Activated CD8-positive, alpha-beta memory T cell treated with anti-CD3 and anti-CD28 coated beads, Interleukin-2, amount 10 ng/mL, durations not matched to agents 7 days and 5 days (primary cell): ENCODE measurements at places on chromosomes 6 and 20. TPM values are rescaled to one million over a fixed set of nuclear protein-coding genes. Genes with fewer than 3 reads are reported as not detected.

DNA sequence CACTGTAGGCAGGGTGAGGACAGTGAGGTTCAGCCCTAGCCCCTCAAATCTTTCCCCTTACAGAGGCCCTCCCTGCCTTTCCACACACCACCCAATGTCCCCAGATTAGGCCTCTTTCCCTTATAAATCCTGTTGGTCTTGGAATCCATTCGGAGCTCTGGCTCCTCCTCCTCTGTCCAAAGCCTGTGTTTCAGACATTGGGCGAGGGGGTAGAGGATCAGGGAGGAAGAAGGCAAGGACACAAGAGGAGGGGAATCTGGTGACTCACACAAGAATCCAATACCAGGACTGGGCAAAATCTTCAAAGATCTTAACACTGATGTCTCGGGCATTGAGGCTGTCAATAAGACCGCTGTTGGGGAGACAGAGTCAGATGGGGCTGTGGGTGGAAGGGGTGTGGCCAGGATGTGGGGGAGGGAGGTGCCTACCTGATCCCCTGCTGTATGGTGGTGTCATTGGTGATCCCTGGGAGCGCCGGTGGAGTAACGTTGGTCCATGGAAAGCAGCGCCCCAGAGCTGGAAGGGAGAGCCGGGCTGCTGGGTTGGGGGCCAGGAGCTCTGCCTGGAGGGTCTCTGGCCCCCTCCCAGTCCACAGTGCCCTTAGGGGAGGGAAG lies 7.6 kb downstream of the SLC44A4 start:
- DNase-seq: no peak

DNA sequence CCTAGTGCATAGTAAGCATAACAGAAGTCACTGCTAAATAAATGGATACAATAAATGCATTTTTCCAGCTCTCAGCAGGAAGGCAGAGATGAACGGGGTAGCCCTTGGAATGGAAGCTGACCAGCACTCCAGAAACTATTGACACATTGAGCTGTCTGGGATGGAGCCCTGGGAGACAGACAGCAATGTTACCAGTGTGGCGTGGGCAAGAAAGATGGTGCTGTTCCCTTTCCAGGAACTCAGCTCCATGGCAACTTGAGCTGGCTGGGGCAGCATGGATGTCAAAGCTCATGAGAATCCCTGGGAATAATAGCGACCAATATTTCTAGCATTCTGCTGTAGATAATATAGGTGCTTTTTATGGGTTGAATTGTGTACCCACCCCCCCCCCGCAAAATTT lies 104.3 kb upstream of the PTPRT start:
- no peak for DNase-seq

DNA sequence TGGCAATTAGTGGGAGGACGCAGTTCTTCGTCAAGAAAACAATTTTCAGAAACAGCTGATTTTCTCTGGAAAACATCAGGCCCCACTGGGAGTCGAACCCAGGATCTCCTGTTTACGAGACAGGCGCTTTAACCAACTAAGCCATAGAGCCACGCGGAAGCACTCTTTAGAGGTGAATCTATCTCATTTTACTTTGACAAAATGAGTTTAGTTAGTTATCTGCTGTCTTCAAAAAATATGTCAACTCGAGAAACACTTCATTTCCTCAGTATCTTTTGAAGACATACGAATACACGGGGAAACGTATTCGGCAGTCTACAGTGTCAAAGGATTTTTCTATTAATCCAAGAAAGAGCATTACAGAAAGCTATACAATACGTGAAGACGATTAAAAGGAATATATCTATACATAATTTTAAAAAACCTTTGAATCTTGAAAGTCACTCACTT lies 26.7 kb downstream of the GPX6 start:
- peak; percentile 41 for DNase-seq

DNA sequence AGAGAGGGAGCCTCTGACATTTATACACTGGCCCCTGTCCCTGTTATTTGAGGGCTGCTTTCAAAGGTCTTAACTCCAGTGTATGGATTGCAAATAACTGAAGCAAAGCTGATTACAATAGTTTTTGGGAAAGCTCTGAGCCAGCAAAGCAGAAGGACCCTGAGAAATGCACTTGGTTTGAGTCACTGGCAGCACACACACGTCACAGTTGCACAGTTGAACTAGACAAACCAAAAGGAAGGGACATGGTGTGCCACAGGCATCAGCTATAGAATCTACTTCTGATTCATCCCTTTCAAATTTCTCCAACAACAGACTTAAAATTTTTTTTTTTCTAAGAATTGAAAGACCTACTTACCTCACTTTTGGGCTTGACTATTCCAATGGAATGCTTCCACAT lies 56.4 kb downstream of the SNRNP48 start:
- DNase-seq: no peak

DNA sequence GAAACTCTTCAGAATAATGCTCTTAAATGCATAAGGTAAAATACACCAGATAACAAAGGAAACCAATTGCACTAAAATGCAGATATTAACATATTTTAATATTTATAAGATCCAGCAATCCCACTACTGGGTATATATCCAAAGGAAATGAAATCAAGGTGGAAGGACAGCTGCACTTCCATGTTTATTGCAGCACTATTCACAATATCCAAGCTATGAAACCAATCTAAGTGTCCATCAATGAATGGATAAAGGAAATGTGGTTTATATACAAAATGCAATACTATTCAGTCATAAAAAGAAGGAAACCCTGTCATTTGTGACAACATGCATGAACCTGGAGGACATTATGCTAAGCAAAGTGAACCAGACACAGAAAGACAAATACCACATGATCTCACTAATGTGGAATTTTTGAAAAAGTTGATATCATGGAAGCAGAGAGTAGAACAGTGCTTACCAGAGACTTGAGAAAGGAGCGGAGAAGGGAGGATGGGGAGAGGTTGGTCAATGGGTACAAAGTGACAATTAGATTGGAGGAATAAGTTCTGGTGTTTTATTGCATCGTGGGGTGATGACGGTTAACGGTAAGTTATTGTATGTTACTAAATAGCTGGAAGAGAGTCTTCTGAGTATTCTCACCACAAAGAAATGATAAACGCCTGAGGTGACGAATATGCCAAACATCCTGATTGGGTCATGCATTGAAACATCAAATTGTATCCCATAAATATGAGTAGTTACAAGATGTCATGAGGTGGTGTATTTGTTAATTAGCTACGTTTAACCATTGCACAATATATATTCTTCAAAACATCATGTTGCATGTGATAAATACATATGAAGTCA lies 37.9 kb upstream of the RNF24 start:
- no peak for DNase-seq

GRCh38 chr6:85360794-85361642 lies 88.9 kb upstream of the NT5E start:
- DNase-seq: no peak

GRCh38 chr6:20126789-20127653 lies 85.2 kb downstream of the MBOAT1 start:
- DNase-seq: peak; percentile 72

DNA sequence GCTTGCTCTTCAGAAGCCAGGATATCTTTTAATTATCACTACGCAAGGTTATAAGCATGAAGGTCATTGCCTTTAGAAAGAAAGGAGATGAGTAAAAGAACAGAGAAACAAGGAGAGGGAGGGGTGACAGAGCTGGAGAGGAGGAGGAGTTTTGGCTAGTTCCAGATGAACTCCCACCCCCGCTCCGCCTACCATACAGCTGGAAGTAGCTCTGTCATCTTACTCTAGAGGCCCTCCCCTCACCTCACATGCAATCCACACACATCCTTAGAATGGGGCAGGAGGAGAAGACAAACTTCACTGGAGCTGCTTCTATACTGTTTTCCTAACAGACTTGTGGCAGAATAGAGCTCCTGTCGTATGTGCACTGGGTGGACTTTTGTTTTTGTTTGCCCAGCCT lies 144.7 kb downstream of the SCML4 start:
- DNase-seq: no peak

The ANGPT4 gene
- not detected for total RNA-seq
